ENCODE measurements at places on chromosomes 13 and 19. TPM values are rescaled to one million over a fixed set of nuclear protein-coding genes. Genes with fewer than 3 reads are reported as not detected.

OR7C1 gene
- total RNA-seq = 6.3 TPM

SERTM1 gene
- total RNA-seq = 5.8 TPM

PNMA8A gene
- total RNA-seq = 10.4 TPM

KCNRG gene
- 5.3 TPM for total RNA-seq

APOC4 gene
- total RNA-seq = not detected

ATP8A2 gene
- 1.7 TPM for total RNA-seq

SMIM44 gene
- not detected for total RNA-seq

MCOLN1 gene
- 5.8 TPM for total RNA-seq

CBY2 gene
- total RNA-seq = 2.2 TPM

SWSAP1 gene
- total RNA-seq = 0.48 TPM

Data from umbilical cord (tissue), 2 donors.